Activated CD4-positive, CD25-positive, alpha-beta regulatory T cell treated with anti-CD3 and anti-CD28 coated beads, Interleukin-2, amount 50 U/mL, for 24 hours (primary cell): ENCODE measurements at places on chromosomes 2 and 18.

DNA sequence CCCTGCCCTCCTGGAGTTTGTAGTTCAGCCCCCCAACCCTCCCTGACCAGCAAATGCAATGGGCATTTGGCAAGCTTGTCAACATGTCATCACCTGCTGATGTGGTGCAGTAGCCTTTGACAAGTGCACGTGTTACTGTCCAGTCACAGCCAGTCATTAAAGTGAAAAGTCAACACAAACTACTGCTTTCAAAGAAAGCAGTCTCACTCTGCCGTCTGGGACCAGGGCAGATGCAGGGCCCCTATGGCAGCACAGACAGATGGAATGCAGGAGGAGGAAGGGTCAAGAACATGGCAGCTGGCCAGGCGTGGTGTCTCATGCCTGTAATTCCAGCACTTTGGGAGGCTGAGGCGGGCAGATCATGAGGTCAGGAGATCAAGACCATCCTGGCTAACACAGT, 222.4 kb upstream of the OSR1 start:
- no peak for ATAC-seq

DNA sequence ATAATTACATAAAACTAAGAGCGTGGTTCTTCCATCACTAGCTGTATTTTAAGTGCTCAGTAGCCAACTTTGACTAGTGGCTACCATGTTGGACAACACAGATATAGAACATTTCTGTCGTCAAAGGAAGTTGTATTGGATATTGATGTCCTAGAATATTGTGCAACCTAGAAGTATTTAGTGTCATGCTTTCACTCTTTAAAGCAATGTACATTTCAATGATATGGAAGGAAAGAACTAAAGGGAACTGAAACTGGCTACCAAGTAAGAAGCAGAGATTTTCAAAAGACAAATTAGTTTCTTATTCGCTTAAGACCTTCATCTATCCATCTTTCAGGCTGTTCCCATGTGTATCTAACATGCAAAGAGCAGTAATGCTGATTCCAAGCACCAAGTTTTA, 85.4 kb upstream of the EML6 start:
- ATAC-seq: no peak

- no peak for ATAC-seq
Measured at GRCh38 chr2:211900518-211900917, 638.1 kb downstream of the ERBB4 start.

GRCh38 chr2:103898561-103898960, 955.4 kb upstream of the POU3F3 start:
- ATAC-seq: no peak

DNA sequence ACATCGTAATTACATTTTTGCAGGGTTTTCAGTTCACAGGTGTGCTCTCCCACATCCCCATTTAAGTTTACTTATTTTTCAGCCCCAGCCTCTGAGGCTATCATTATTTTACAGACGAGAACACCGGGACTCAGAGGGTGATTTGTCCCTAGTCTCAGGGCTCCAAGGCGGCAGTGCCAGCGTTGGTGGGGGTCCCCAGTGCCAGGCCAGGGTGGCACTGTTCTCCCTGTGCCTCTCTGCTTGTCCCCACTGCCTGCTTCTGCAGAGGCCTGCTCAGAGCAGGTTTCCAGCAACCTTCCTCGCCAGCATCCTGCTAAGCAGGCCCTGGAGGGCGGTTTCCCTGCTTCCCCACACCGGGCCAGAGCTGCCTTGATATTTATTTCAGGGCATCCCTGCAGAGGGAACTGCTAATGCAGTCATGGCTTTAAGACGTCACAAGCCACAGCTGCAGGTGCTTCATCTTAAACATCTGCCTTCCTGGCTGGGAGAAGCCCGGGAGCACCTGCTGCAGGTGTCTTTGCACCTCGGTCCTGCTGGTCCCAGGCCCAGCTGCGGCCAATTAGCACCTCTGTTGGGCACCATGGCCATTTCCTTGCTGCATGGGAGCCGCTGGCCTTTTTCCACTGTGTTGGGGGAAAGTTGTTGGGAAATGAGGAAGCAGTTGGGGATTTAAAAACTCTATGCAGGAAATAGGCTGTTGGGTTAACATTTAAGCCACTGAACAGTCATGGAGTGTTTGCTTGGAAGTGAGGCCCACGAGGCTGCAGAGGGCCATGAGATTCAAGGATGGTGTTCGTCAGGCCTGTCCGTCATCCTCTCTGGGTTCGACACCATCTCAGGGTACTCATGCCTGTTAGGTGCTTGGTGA, 22.8 kb downstream of the HPCAL1 start:
- no peak for ATAC-seq

DNA sequence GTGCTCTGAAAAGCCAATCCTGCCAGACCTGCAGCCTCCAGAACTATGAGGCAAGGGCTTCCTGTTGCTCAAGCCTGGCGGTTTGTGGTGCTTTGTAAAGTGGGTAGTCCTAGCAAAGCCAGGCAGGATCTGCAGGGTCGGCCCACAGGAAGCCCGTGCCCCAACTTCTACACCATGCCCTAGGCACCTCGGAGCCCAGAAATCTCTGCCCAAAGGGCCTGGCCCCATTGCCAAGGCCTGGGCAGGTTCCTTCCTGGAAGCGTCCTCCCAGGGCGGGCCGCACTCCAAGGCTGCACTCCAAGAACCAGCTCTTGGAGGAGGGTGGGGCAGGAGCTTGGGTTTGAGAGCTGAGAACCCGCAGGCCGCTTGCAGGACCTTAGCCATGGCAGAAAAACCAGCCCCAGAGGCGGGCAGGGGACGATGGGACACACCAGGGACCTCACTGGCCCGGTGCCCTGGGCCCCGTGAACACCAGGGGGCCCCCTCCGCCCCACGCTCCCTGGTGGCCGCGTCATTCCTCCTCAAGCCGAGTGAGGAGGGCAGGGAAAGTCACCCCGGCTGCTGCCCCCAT, 37.2 kb upstream of the ID2 start:
- ATAC-seq: no peak

DNA sequence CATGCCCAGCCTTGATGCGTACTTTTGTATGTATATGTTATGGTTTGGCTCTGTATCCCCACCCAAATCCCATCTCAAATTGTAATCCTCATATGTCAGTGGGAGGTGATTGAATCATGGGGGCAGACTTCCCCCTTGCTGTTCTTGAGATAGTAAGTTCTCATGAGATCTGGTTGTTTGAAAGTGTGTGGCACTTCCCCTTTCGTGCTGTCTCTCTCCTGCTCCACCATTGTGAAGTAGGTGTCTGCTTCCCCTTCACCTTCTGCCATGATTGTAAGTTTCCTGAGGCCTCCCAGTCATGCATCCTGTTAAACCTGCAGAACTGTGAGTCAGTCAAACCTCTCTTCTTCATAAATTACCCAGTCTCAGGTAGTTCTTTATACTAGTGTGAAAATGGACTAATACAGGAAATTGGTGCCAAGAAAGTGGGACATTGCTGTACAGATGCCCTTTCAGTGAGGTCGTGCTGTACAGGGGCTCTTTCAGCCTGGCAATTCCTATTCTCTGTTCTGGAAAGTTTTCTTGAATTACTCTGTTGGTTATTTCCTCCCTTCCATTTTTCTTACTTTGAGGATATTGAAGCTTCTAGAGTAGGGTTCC, 38.2 kb downstream of the KCMF1 start:
- ATAC-seq: peak; percentile 16

DNA sequence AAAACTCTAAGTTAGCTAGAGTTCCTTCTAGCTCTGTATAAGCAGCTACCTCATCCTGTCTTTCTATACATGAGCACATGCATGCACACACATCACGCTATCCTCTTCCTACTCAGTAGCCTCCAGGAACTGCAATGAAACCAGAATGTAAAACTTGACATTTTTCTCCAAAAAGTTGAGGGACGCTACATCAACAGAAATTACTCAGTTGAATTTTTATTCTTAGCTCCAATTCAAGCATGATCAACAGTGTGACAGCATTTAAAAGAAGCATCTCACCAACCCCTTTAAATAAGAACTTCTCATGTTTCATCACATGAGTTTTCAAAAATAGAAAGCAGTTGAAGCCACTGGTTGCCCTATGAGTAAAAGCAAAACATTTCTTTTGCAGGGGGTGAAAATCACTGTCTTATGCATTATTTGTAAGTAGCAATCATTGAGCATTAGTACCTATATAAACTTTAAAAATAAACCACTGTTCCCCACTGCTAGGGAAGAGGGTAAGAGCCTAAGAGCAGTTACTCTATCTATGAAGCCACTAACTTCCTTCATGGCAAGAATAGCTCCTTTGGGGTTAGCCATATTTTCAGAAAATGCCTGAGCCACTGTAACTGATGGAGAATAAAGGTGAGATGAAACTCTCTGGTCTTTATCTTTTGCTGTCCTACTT, 77.9 kb upstream of the ARL5A start:
- ATAC-seq: no peak
